IPS DF 19.7 (cell line): ENCODE measurements at places on chromosomes 2 and 18.

DNA sequence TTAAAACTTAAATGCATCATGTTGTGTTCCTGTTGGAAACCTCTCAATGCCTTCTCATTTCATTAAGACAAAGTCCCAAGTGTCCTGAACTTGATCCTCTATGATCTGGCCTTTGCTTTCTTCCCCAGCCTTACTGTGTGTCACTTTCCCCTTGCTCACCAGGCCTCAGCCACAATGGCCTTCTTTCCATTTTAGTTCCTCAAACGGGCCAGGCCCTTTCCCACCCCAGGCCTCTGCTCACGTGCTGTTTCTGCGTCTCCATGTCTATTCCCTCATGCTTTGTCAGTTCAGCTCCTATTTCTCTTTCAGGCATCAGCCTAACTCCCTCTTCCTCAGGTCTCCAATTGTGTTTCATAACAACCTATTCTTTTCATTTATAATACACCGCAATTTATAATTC is 19.5 kb downstream of the CXCR4 start:
- no peak for DNase-seq

- peak; percentile 35 for DNase-seq
Observed at GRCh38 chr2:161208527-161209139, 48.4 kb downstream of the TANK start.

GRCh38 chr2:119197529-119198239 is 25.9 kb upstream of the STEAP3 start:
- no peak for DNase-seq

DNA sequence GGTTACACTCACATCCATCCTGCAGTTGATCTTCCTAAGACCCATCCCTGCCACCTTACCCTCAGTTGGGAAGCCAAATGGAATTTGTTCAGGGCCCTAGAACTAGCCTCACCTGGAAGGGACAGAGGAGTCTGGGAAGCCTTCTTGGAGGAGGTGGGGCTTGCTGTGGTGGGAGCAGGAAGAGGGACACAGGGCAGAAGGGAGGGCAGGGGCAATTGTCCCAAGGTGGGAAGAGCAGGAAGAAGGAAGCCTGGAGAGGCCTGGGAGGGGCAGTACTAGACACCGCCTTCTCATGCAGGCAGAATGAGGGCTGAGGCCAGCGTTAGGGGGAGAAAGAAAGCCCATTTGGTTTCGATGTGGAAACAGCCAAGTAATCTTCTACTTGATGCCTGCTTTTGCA is 34.1 kb upstream of the ASPRV1 start:
- DNase-seq = no peak

- DNase-seq = no peak
Observed at GRCh38 chr2:167692191-167692590, 555.2 kb downstream of the STK39 start.

DNA sequence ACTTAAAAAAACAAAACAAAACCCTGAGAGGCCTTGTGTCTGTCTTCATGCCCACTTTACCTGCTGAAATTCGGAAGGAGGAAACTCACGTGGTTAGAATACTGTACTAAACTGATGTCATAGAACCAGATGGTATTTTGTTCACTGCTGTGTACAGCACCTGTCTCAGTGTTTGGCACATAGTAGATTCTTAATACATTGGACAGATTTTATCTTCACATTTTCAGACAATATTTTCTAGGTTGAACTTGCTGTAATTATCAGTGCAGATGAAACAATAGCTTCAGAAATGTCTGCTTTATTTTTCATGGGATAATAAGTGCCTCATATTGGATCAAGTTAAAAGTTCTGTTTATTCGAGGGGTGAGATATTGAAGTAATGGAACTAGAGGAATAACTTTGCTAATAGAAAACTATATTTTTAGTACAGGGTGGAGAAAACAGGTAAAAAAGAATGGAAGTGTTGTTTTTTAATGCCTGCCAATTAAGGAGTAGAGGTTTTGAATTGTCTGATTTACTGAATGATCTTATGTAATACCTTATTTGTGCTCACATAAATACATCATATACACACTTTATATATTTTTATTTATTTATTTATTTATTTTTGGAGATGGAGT is 23.7 kb downstream of the DDX1 start:
- DNase-seq = no peak

GRCh38 chr18:61400016-61400635 is 66.9 kb downstream of the CDH20 start:
- DNase-seq = no peak

DNA sequence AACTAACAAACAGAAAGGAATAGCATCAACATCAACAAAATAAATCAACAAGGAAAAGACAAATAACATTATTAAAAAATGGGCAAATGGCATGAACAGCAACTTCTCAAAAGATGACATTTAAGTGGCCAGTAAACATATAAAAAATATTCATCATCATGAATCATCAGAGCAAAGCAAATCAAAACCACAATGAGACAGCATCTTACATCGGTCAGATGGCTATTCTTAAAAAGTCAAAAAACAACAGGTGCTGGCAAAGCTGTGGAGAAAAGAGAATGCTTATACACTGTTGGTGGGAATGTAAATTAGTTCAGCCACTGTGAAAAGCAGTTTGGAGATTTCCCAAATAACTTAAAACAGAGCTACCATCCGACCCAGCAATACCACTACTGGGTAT is 327.1 kb downstream of the CMPK2 start:
- no peak for DNase-seq

DNA sequence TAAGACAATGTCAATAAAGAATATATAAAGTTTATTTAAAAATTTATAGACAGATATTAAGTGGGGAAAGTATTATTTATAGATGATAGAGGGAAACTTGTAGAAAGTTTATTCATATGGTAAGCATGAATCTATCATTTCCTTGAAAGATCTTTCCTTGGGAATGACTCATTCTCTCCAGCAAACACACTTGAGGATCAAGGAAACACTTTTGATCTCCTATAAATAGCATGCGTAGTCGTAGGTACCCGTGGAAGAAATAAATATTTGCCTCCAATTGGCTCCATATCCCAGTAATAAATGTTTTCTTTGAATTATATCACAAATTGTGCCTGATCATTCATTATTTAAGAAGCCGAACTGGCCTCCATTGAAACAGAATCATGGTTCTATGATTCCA is 483.4 kb downstream of the RNF144A start:
- no peak for DNase-seq

- no peak for DNase-seq
Observed at GRCh38 chr2:167264380-167264779, 376.1 kb downstream of the XIRP2 start.

- DNase-seq = no peak
Observed at GRCh38 chr2:171066110-171066509, 94.6 kb downstream of the TLK1 start.

DNA sequence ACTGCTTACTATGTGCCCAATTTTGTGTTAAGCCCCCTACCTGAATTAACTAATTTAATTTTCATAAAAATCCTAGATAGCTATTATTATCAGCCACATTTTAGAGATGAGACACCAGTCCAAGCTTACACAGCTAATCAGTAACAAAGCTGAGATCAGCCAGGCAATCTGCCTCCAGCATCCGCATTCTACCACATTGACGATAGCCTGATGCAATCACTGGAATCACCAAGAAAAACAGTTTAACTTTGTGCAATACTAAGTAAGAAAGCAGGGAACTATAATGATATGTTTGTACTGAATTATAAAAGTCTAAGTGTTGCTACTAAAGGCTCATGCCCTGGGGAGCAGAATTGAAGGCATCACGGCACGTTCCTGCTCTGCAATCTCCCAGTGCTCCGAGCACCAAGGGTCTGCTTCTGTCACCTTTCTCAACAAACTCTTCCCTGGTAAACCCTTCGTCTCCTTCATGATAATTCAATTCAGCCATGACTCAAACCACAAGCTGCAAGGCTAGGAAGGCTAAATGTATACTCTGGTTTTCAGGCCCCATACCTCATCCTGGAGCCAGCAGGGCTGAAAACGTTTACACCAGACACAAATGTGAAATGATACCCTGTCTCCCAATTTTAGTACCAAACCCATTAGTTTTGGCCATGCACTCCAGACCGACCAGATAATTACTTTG is 19.4 kb downstream of the KANSL3 start:
- DNase-seq = no peak

GRCh38 chr2:65319072-65319673 is 91.5 kb downstream of the ACTR2 start:
- DNase-seq = no peak

- no peak for DNase-seq
Observed at GRCh38 chr18:23237524-23238151, 102.4 kb downstream of the CABLES1 start.

- no peak for DNase-seq
Observed at GRCh38 chr18:5729983-5730699, 165.2 kb downstream of the TMEM200C start.

DNA sequence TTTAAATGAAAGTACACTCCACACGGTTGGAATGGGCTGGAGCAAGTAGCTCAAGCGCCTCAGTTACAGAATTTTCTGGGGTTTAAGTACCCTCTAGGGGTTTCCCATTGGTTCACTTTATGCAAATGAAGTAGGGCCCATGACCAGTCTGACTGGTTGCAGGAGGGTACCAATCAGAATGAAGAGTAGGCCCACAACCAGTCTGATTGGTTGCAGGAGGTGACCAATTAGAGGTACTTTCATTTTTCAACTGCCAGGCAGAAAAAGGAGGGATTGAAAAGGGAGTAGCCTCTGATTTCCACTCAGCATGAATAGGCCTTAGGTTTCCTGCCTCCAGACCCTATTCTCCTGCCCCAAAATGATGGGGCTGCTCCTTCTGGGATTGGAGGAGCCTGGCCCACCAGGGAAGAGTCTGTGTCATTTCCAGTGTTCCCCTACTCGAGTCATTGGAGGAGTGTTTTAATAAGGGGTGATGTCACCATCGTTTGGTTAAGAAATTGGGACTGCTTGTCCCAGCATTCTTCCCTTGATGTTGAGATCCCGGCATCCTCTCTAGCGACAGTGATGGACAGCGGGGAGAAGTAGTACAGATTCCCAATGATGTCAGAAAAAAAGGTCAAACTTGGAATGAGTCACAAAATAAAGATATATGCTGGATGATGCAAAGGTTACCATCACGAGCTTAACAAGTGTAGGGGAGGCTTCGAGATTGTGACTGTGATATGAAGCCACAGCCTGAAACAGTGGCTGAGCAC is 210.4 kb downstream of the SH3BP4 start:
- DNase-seq = no peak
